AML-193 (cell line): ENCODE measurements at places on chromosomes 1 and 21.

- no peak for DNase-seq
Measured at GRCh38 chr1:23646091-23646490, 45.5 kb upstream of the RPL11 start.

DNA sequence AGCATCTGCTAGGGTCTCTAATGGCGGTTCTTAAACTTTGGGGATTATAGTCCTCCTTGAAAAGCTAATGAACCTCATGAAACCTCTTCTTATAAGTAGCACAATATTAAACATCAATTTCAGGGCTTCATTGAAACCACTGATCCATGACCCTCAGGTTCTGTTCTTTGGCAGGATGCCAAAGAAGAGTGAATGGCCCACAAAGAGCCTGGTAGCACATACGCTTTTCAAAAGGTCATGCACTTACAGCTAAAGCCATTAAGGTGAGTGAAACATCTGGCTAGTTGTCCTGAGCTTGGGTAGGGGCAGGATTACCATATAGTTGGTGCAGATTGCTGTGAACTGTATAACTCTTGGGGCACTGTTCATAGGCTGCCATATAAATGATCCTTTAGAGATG is 42.3 kb downstream of the MDM4 start:
- DNase-seq, result no peak

GRCh38 chr1:14514739-14515138 is 83.7 kb upstream of the KAZN start:
- DNase-seq, result no peak

GRCh38 chr1:8274352-8274751 is 43.6 kb upstream of the SLC45A1 start:
- no peak for DNase-seq

GRCh38 chr1:221416142-221416541 is 325.7 kb downstream of the DUSP10 start:
- DNase-seq, result no peak

GRCh38 chr1:4408380-4408779 is 246.0 kb upstream of the AJAP1 start:
- no peak for DNase-seq

DNA sequence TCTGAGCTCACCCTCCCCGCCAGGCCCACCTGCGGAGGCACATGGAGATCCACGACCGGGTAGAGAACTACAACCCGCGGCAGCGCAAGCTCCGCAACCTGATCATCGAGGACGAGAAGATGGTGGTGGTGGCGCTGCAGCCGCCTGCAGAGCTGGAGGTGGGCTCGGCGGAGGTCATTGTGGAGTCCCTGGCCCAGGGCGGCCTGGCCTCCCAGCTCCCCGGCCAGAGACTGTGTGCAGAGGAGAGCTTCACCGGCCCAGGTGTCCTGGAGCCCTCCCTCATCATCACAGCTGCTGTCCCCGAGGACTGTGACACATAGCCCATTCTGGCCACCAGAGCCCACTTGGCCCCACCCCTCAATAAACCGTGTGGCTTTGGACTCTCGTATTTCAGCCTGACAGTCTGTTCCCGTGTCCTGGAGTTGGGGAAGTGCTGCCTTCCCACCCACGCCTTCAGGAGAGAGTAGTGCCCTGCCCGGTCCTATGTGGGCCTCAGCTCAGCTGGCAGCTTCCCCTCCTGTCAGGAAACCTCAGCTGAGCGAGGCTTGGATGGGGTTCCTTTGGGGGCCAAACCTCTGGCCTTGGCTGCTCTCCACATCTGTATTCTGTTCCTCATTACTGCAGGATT is 9.2 kb downstream of the ZBTB48 start:
- DNase-seq, result no peak

- DNase-seq, result no peak
Measured at GRCh38 chr21:34335316-34335715, 28.5 kb upstream of the KCNE2 start.
